Fibroblast of upper back skin (primary cell): ENCODE measurements at places on chromosomes 16 and 17.

DNA sequence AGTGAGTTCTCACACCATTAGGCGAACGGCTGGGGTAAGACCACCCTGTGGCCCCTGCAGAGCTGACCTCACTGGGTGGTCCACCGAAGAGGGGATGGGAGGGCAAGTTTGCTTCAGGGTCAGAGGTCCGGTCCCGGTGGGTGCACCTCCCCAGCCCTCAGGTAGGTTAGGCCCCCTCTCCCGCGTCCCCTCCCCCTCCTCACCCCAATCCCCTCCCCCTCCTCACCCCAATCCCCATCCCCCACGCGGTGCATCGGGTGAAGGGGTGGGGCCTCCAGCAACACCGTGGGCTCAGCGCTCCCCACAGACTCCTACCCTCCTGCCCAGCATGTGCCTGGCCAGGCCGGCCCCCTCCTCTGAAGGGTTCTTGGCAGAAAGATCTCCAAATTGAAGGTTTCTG is 13.4 kb downstream of the MCRIP1 start:
- DNase-seq = no peak

DNA sequence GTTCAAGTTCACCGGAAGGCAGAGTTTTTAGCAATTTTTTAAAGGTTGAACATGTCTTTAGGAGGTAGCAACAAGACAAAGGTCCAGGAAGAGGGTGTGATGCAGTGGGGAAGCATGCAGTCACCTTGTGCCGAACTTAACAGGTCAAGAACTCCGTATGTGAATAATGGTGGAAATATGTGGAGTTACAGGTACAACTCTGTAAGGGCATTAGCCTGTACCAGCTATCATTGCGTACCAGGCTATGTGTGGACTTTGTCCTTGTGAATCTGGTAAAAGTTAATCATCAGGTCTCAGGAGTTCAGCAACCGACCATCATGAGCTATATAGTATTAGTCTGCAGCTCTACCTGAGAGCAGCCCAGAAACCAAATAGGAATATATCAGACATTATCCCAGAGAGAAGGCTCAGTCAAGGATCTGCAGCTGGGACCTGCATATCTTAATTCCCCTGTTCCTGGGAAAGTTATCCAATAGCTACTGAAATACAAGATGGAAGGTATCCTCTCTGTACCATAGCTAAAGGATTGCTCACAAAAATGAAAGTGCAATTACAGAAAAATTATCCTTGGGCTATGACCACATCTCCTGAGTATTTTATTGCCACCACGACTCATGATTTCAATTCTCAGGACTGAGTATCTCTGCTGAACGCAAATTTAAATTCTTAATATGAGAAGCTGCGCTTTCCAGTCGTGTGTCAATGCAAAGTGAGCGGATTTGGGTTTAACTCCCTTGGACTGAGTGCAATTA is 469.3 kb downstream of the CDH13 start:
- peak; percentile 63 for DNase-seq

- no peak for DNase-seq
Observed at GRCh38 chr16:10070591-10070990, 111.6 kb downstream of the GRIN2A start.

DNA sequence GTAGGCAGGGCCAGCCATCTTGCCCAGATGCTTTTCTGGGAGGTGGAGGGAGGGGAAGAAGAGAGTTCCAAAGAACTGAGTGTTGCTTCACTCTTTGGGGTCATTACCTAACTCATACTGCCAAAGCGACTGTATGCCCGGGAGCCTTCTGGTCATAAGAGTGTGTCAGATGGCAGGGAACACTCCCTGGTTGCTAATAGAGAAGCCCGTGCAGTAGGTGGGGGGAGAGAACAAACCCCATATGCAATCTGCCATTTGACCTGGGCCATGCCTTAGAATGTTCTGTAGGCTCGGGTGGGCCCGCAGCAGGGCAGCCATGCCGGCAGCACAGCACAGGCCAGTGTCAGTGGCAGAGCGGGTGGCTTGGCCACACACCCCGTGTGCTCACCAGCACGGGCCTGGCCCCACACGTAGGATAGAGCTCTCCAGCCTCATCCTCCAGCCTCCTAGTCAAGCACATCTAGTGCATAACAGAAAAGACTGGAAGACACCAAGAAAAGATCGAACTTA is 120.5 kb downstream of the SOCS1 start:
- peak; percentile 20 for DNase-seq

DNA sequence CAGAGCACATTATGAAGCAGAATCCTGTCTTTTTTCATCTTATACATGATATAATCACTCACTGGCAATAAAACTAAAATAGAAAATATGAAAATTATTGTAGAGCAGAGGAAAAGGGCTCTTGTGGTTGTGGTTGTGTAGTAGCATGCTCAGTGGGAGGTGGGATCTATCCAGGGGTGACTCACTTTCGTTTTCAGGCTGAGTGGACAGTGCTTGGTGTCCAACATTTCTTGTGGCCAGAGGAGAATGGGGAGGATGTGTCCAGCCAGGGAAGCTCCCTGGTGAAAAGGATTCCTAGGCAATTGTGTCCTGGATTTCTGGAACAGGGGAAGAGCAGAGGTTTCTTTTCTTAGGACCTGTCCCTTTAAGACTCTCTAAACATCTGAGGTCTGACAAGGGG is 31.9 kb upstream of the CPHXL start:
- peak; percentile 58 for DNase-seq

DNA sequence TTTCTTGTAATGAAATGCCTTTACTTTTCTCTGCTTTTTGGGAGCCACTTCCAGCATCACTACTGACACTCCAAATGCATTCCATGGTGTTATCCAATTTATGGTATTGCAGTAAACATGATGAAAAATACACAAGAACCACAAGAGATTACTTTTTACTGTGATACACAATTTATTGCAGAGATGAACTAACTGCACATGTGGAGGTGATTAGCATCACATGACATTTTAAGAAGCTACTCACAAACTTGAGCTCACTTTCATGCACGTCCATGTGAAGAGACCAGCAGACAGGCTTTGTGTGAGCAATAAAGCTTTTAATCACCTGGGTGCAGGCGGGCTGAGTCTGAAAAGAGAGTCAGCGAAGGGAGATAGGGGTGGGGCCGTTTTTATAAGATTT is 780.5 kb upstream of the GOT2 start:
- DNase-seq = peak; percentile 11

DNA sequence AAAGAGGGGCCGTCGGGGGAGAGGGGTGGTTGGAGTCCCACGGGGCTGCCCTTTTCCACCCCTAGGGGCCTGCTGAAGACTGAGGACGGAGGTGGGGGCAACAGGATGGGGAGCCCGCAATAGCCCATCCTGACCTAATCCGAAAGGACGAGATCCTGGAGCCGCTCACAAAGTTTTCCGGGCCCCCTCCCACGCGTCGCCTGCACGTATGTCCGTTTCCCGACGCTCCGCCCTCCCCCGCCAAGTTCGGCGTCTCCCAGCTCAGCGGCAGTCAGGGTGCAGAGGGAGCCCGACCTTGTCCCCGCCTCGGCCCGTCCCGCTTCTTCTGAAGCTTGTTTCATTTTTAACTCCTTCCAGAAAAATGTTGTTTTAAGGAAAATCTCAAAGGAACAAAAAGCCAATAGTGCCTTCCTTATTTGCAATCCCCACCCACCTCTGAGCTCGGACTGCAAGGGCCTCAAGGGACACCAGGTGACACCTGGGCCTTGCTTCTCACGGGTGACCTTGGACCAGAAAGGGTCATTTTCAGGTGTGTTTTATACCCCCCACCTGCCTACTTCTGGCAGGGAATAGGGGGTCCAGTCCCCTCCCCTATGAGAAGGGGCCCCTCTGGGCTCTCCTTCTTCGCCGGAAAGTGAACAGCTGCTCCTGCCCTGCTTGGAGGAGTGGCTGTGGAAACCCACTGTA is 3.4 kb upstream of the ZNF423 start:
- DNase-seq = no peak

DNA sequence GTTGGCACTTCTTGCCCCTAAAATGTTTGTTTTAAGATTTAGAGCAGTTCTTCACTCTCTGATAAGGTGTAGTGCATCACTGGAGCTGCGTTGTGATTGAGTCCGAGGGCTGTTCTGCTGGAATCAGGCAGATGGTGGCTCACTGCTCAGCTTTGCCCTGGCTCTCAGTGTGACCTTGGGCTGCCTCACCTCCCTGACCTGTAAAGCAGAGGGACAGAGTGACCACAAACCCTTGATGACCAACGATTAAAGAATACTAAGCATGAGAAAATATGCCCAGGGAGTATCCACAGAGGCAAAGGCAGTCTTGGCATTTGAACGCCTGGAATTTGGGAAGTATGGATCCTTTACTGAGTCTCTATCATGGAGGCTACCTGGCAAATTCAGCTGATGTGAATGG is 18.1 kb downstream of the CMIP start:
- no peak for DNase-seq

DNA sequence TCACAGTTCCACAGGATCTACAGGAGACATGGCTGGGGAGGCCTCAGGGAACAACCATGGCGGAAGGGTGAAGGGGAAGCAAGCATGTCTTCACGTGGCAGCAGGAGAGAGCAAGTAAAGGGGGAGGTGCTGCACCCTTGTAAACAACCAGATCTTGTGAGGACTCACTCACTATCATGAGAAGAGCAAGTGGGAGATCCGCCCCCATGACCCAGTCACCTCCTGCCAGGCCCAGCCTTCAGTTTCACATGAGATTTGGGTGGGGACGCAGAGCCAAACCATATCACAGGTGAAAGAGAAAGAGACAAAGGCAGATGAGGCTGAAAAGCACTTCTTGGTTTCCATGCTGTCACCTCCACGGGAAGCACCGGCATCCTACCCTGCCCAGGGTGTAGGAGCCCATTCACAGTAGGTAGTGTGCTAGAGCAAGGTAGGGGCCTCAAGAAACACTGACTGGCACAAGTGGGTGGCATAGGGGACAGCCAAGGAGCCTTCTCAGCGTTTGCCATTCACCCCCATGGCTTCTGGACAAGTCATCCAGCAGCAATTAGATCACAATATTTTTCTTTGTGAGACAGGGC is 6.6 kb downstream of the NARF start:
- DNase-seq = no peak

DNA sequence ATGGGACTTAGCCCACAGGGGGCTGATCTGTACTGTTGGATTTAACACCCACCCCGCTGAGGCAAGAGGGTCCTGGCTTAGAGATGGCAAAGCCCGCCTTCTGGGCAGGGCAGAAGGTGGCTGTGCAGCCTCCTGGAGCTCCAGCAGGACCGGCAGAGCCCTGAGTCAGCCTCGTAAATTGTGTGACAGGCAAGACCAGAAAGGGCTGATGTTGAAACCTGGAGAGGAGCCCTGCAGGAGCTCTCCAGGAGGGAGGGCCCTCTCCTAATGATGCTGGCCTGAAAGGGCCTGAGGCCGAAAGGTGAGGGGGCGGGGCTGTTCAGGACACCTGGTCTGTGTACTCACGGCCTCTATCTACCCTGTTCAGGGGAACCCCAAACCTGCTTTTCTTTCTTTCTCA is 22.5 kb upstream of the MYO15B start:
- DNase-seq = no peak

DNA sequence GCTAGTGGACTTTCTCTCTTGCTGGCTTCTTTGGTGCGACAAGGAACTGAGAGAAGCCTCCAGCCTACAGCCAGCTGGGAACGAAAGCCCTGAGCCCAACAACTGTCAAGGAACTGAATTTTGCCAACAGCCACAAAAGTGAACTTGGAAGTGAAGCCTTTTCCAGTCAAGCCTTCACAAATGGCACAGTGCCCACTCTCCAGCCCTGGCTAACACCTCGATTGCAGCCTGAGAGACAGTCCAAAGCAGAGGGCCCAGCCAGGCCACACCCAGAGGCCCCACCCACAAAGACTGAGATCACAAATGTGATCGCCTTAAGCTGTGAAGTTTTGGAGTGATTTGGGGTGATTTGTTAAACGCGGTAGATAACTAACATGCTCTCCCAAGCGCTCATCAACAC is 244.6 kb upstream of the SDK2 start:
- no peak for DNase-seq

DNA sequence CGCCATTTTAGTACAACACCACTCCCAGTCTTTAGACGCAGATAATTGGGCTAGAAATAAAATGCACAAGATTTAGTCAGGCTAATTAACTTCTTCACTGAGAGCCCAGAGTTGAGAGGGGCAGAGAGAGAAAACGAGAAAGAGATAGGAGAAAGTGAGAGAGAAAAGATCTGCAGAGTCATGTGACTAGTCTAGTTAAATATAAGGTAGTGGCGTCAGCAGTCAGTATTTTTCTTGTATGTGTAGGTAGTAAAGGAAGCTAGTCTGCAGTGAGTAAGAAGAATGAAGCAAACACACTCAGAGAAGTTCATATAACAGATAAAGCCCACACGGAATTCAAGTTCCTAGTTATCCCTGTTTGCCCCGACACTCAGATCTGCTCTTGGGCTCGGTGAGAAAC is 392.6 kb upstream of the ERCC4 start:
- no peak for DNase-seq

- DNase-seq = peak; percentile 36
Observed at GRCh38 chr17:35630530-35631148, 43.5 kb downstream of the AP2B1 start.

DNA sequence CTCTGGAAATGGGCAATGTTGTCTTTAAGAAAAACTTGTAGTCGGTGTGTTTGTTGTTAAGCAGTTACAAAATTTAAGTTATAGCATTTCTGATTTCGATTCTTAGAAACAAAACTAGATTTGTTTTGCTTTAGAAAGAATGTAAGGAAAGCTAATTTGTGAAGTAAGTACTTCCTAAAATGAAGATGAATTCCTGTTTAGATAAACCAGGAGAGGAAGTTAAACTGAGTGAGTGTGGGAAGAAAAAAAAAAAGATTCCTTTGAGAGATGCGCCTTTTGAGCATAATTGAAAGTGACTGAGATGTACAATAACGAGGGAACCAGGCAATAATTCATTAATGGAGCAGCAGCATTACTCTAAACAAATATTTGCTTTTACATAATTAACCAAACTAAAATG is 52.4 kb upstream of the ALOX12 start:
- DNase-seq = no peak

GRCh38 chr16:74561626-74562025 is 45.3 kb downstream of the GLG1 start:
- DNase-seq = peak; percentile 17

- peak; percentile 16 for DNase-seq
Observed at GRCh38 chr17:50627782-50628601, 6.7 kb upstream of the ABCC3 start.

GRCh38 chr17:70089513-70090148 is 14.6 kb downstream of the KCNJ16 start:
- no peak for DNase-seq

GRCh38 chr17:60135151-60135950 is 14.4 kb upstream of the CA4 start:
- DNase-seq = peak; percentile 86

GRCh38 chr17:77444984-77445759 is 304.4 kb downstream of the SEC14L1 start:
- DNase-seq = peak; percentile 68

DNA sequence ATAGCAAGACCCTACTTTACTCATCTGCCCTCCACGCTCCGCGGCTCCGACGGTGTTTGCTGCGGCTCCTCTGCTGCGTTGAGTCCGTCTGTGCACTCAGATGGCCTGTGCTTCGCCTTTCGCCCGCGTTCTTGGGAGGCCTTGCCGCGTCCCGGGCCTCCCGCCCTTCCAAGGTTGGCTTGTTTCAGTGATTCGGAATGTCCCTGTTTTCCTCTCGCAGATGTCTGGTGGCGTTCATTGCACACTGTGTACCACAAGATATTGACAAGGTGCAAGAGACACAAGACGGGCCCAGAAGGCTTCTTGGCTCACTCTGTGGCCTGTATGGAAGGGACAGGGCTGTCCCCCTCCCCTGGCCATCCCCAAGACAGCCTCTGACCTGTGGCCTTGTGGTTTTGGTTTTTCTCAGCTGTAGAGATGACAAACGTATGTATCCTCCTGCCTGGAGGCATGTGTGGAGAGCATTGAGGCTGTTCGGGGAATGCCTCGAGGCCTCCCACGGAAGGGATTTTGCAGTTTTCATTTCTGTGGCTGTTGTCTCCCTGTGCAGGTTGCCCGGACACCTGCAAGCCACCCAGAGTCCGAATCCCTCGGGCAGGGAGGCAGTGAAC is 15.4 kb downstream of the MGRN1 start:
- DNase-seq = no peak
